ENCODE measurements at places on chromosomes 4 and X.

DNA sequence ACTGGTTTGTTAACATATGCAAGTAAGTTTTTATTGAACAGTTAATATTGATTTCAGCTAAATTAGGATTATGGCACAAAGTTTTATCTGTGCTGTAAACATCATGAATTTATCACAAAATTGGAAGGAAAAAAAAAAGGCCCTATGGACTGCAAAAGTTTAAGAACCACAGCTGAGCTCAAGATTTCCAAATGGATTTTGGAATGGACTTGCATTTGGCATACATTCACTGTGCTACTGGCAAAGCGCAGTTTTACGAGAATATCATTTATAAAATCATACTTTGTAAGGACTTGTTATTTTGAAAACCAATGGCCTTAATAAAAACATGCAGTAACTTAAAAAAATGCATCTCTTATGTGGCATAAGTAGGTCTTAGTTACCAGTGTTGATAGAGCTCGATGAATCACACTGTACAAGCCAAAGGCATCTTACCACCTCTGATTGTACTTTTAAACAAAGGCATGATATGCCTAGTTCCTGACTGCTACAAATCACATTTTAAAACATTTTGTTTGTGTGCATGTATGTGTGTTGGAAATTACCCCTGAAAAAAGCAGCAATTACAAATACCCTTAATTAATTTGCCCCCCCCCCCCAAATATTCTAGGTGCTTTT lies 58.6 kb downstream of the TAB3 start:
- no peak for DNase-seq

DNA sequence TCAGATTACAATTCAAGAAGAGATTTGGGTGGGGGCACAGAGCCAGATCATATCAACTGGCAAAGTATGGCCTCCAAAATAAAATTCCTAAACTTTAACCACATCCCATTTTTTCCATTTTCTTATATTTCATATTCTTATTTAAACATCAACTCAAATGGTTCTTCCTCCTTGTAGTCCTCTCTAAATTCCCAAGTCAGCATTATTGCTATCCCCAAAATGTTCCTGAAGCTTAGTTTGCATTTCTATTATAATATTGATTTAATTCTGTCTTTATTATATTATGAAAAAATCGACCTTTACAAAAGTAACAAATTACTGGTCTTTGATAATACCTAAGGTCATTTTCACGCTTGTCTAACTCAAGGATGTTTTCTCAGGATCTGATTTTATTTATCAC lies 67.5 kb downstream of the NPY1R start:
- no peak for DNase-seq

- no peak for DNase-seq
Observed at GRCh38 chr4:20433097-20433705, 181.5 kb downstream of the SLIT2 start.

GRCh38 chr4:86401826-86402225 lies 42.0 kb upstream of the MAPK10 start:
- DNase-seq = no peak

- DNase-seq = no peak
Observed at GRCh38 chrX:129781680-129782495, 2.1 kb downstream of the SASH3 start.

DNA sequence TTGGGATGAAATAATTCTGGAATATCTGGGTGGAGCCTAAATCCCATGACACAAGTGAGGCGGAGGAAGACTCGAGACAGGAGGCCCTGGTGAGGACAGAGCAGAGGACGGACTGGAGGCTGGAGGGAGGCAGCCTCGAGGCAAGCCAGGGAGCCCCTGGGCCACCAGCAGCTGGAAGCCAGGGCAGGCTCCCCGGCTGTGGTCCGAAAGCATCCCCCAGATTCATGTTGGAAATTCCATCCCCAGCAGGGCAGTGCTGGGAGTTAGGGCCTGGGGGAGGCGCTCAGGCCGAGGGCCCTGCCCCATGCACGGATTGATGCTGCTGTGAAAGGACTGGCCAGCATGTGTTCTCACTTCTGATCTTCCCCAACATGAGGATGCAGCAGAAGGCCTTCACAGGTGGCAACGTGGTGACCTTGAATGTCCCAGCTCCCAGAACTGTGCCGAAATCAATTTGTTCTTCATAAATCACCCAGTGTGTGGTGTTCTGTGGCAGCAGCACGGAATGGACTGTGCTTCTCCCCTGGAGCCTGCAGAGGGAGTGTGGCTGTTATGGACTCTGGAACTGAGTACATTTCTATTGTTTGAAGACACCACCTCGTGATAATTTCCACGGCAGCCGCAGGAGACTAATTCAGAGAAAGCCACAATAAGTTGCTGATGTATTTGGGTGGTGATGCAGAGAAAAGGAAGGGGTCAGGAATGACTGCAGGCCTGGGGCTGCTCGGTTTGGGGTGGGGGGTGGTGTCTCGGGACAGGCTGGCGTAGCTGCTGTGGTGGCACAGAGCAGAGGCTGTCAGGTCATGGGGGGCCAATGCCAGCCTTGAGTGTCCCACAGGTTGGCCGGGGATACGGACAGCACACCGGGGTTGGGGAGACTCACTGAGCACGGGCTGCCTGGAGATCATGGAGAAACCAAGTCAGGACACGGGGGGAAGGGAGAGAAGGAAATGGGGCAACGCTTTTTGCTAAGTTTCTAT lies 56.9 kb downstream of the PCGF3 start:
- DNase-seq = no peak

DNA sequence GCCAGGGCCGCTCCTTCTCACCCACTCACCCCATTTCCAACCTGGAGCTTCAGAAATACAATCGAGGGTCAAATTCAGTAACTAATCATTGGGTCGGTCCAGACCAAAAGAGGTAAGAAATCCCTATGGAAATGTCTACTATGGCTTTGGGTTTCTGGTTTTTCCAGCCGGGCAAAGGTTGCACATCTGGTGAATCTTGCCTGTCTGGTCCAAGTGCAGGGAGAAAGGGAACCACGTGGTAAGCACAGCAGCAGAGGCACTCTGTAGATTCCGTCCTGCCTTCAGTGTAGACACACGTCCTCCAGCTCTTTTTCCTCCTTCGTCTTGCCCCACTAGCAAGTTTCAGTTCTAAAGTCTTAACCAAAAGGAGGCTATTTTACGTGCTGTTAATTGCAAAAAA lies 218.0 kb upstream of the JADE1 start:
- no peak for DNase-seq

- no peak for DNase-seq
Observed at GRCh38 chr4:108107729-108108382, 60.9 kb downstream of the LEF1 start.

DNA sequence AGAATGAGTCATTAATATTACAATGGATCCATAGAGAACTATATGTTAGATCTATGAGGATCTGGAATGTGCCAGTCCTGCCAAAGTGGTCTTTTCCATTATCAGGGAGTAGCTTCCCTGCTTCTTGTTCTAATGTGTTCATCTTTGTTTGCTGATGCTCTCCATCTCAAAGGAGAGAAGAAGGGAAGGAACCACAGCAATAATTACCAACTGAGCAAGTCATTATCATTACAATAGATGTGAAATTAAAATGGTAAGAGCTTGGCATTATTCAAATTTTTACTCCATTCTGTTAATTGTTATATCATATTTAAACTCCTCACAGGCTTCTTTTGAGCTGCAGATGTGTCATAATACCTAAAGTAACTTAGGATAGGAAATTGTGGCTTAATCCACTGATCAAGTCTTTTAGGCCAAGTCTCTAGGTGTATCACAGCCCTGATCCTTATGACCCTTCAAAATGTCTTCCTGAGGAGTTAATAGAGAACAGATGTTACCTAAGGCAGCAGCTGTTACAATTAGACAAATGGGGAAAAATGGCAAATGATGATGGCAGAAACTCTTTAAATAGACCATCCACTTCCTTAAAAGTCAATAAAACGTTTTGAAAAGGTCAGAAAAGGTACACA lies 1492.7 kb upstream of the IGFBP7 start:
- DNase-seq = no peak

- no peak for DNase-seq
Observed at GRCh38 chr4:20901851-20902250, 201.6 kb downstream of the PACRGL start.

- DNase-seq = no peak
Observed at GRCh38 chr4:89316931-89317366, 9.3 kb upstream of the GPRIN3 start.

DNA sequence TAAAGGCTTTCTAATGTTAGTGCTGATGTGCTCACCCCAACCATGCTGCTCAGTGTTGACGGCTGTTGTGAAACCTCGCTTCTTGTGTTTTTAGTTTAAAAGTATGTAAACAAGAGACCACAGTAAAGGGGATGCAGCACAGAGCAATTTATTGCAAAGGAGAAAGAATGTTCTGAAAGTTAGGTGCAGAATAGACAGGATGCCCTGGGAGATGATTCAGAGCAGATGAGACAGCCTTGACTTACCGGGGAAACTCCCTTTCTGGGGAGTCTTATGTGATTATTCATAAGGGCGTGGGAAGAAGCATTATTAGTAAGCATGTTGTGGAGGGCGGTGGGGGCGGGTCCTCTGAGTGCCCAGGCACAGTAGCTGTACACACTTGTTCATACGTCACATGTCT lies 47.7 kb downstream of the EVC start:
- DNase-seq = no peak

DNA sequence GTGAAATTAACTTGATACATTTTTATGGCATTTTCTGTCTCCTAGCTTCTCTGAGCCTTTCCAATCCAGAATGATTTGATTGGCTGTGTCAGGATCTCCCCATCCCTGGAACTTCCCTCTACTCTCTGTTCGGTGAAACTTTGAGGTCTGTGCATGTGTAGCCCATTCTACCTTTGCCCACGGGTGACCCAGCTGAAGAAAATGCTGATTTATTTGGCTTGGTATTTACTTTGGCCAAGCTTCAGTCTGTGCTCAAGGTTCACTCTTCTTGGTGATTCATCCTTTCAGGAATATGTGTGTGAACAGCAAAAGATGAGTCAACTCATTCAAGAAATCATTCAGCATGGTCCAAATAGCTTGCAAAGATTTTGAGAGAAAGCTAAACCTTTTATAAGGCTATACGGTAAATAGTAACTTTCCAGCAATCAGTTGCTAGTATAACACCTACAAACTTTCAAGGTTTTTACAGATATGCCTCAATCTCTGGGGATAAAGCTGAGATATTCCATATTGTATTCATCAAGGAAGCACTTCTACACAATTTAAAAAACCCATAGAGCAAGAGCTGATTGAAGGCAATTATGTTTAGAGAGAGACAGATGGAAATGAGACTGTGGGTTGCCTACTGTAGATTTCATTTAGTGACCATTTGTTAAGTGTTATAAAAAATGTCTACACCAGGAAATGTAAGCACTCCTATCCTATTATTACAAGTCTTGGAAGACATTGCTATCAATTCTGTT lies 233.9 kb upstream of the CXXC4 start:
- no peak for DNase-seq

GRCh38 chrX:65536291-65536690 lies 1.7 kb upstream of the LAS1L start:
- DNase-seq = no peak

- no peak for DNase-seq
Observed at GRCh38 chr4:150518559-150518958, 63.4 kb upstream of the MAB21L2 start.

- DNase-seq = no peak
Observed at GRCh38 chrX:154046031-154046781, 26.5 kb upstream of the IRAK1 start.

GRCh38 chr4:78660559-78660958 lies 109.0 kb downstream of the ANXA3 start:
- no peak for DNase-seq
